Vagina (tissue), 2 donors: ENCODE measurements at places on chromosomes 1 and 21.
A peak's percentile ranks its signal among the peaks of the same experiment; 100 is the strongest.

- no peak overlapping the region for H3K27ac ChIP-seq
- peaks cover 19% of the 10 kb centered on the region for H3K4me1 ChIP-seq
- no peaks in the 10 kb centered on the region for H3K36me3 ChIP-seq
- peaks cover 21% of the 10 kb centered on the region for H3K27me3 ChIP-seq
- DNase-seq = no peak
- H3K4me3 ChIP-seq = no peak overlapping the region
Measured at GRCh38 chr1:90706437-90707362, 10.4 kb downstream of the BARHL2 start.

DNA sequence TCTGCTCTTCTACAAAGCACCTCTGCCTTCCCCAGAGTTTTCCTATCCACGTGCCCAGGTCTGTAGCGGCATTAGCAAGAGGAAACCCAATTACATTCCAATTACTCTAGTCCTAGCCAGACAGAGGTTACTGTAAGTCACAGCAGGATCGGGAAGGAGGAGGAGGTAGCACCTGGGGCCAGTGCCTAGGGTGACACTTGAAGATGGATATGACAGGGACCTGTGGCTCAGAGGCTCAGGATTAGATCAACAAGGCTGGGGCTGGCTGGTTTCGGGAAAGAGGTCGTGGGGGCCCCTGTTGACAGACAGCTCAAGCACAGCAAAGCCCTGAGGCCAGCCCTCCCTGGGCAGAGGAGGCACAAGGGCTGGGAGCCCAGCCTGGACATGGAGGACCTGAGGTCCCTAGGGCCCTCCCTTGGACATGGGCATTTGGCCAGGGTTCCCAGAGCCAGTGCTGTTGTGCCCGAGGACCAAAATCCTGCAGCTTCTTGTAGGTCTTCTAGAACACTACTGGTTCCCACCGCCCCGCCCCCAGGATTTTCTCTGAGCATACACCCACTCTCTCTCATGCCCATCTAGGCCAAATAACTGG lies 3.0 kb upstream of the HCRTR1 start:
- H3K27me3 ChIP-seq = no peaks in the 10 kb centered on the region
- H3K4me3 ChIP-seq = no peak overlapping the region
- DNase-seq = no peak
- no peaks in the 10 kb centered on the region for H3K36me3 ChIP-seq
- no peak overlapping the region for H3K27ac ChIP-seq
- H3K4me1 ChIP-seq = peaks cover 12% of the 10 kb centered on the region

DNA sequence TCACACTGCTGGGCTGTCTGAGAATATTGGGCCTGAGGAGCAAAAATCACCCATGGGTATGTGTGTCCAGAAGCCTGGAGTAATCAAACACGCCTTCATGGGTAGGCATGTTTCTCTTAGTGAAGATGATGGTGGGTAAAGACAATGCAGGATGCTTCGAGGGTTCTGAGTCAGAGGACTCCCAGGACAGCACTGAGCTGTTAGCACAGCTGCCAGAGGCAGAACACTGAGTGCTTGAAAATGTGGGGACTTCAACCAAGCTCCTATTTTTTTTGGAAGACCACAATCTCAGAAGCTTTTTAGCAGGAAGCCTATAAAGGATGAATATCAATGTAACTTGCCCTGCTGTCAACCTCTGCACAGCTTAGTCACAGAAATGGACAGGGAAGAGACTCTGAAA lies 7.9 kb upstream of the NT5C1A start:
- no peaks in the 10 kb centered on the region for H3K27me3 ChIP-seq
- no peak for DNase-seq
- no peak overlapping the region for H3K4me3 ChIP-seq

- no peaks in the 10 kb centered on the region for H3K27me3 ChIP-seq
- H3K36me3 ChIP-seq = no peaks in the 10 kb centered on the region
- no peak overlapping the region for H3K4me3 ChIP-seq
- DNase-seq = no peak
- no peaks in the 10 kb centered on the region for H3K4me1 ChIP-seq
Measured at GRCh38 chr1:212218065-212218464, 67.1 kb upstream of the PPP2R5A start.

GRCh38 chr1:188489336-188490112 lies 1660.8 kb downstream of the PLA2G4A start:
- DNase-seq = no peak
- no peaks in the 10 kb centered on the region for H3K36me3 ChIP-seq
- H3K4me3 ChIP-seq = no peak overlapping the region
- H3K27ac ChIP-seq = no peak overlapping the region
- no peaks in the 10 kb centered on the region for H3K27me3 ChIP-seq

DNA sequence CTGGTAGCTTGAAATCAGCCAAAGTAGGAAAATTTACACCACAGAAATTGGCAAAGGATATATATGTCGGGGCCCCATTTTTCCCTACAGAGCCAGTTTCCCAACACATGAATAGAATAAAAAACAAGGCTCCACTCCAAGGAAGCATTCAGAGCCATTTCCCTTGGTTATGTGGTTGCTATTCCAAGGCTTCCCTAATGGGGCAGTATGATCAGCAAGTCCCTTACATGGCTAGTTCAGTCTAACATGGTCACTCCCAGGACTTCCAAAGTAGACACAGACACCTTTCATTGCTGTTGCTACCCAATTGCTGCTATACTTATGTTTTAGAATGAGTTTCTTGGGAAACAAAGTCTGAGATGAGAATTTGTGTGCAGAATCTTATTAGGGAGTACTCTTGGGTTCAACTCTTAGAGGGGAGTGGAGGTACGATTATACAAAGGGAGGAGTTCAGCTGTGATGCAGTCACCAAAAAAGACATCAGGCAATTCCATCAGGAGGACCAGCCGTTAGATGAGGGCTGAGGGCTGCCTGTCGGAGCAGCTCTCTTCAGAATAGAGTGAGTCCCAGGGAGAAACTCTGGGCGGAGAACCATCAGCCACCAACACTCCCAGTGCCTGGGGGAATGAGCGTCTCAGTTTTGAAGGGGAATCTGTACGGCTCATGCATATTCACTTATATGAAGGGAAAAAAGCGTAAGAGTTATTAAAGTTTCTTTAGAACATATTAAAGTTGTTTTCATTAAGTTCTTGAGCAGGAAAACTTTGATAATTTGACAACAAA lies 92.9 kb downstream of the C21orf91 start:
- no peak overlapping the region for H3K27ac ChIP-seq
- no peak overlapping the region for H3K4me3 ChIP-seq
- H3K27me3 ChIP-seq = no peaks in the 10 kb centered on the region
- H3K4me1 ChIP-seq = no peaks in the 10 kb centered on the region
- H3K36me3 ChIP-seq = no peaks in the 10 kb centered on the region

DNA sequence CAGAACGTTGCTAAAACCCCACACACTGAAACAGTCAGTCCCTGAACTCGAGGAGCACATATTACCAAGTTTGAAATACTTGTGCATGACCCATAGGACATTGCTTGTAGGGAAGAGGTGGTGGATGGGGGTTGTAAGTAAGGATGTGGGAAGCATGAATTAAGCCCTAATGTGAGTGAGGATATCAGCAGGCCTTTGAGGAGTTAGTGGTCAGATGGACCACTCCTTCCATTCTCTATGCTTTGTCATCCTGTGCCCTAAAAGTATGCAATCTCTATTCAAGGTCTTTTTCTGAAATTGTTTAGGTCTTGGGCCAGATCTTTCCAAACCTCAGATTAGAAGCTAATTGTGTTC lies 70.9 kb upstream of the SAMSN1 start:
- H3K4me3 ChIP-seq = no peak overlapping the region
- DNase-seq = no peak
- no peaks in the 10 kb centered on the region for H3K27me3 ChIP-seq
- no peaks in the 10 kb centered on the region for H3K36me3 ChIP-seq
- H3K27ac ChIP-seq = no peak overlapping the region

GRCh38 chr1:51612447-51612961 lies 4.4 kb upstream of the OSBPL9 start:
- no peaks in the 10 kb centered on the region for H3K36me3 ChIP-seq
- no peak overlapping the region for H3K4me3 ChIP-seq
- H3K4me1 ChIP-seq = peaks cover 8% of the 10 kb centered on the region
- H3K27ac ChIP-seq = peak overlapping the region; percentile 9
- DNase-seq = no peak

GRCh38 chr1:27527223-27527889 lies 37.4 kb upstream of the WASF2 start:
- peak overlapping the region; percentile 43 for H3K4me3 ChIP-seq
- peak overlapping the region; percentile 99 for H3K27ac ChIP-seq
- no peaks in the 10 kb centered on the region for H3K27me3 ChIP-seq
- DNase-seq = no peak
- peaks cover 78% of the 10 kb centered on the region for H3K4me1 ChIP-seq

GRCh38 chr1:223711173-223711572 lies 1.2 kb upstream of the CAPN2 start:
- H3K4me1 ChIP-seq = peaks cover 70% of the 10 kb centered on the region
- H3K27me3 ChIP-seq = no peaks in the 10 kb centered on the region
- no peak for DNase-seq
- no peaks in the 10 kb centered on the region for H3K36me3 ChIP-seq

- no peaks in the 10 kb centered on the region for H3K27me3 ChIP-seq
- no peak for DNase-seq
- peaks cover 34% of the 10 kb centered on the region for H3K4me1 ChIP-seq
- H3K36me3 ChIP-seq = no peaks in the 10 kb centered on the region
Measured at GRCh38 chr21:45441431-45442255, 36.7 kb downstream of the COL18A1 start.

GRCh38 chr1:62727656-62728407 lies 39.6 kb upstream of the DOCK7 start:
- peaks cover 7% of the 10 kb centered on the region for H3K4me1 ChIP-seq
- no peak overlapping the region for H3K4me3 ChIP-seq
- H3K27ac ChIP-seq = no peak overlapping the region
- no peaks in the 10 kb centered on the region for H3K27me3 ChIP-seq
- DNase-seq = no peak

DNA sequence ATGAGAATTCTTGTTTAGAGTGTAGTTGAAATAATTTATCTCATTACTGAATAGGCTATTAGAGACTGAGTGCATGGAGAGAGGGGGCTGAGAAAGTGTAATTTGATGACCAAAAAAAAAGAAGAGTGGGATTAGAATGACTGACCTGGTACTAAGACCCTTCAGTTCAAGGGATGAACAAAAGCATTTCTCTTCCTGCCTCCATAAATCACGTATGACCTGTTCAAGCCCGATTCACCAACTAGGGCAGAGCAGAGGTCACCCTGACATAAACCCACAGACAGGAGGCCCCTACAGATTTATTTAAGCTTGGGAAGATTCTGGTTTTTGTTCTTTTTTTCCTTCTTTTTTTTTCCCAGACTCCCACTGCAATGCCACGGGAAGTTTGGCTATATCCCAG lies 123.7 kb upstream of the COP1 start:
- no peak overlapping the region for H3K4me3 ChIP-seq
- H3K27ac ChIP-seq = no peak overlapping the region
- H3K4me1 ChIP-seq = no peaks in the 10 kb centered on the region
- no peaks in the 10 kb centered on the region for H3K36me3 ChIP-seq

DNA sequence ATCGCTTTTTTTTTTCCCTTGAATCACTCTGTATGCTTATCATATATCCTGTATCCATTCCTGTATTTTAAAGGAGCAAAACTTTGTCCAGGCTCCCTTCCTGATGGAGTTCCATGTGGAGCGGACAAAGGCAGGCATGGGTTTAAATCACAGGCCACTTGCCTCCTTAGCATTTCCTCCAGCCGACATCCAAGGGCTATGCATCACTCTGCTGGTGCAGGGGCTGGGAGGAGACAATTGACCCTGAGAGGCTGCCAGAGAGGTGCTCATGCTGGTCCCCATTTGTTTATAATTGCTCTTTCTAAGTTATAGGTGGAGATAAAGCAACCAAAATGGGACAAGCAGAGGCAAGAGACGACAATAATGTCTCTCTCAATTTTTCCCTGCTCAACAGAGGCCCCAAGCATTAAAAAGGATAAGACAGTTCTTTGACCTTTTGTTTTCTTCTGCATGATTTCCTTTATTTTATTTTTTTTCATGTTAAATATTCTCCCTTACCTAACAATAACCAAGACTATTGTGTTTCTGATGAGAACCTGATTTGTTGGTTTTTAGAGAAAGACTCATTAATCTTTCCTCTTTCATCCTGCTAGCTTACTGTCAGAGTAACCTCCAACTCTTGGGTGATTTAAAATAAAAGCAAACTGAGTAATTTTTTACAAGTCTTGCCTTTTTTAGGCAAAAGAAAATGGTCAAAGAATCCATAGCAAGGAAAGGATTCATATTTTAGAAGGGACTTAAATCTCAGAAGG lies 353.7 kb downstream of the ADGRL2 start:
- no peaks in the 10 kb centered on the region for H3K4me1 ChIP-seq
- no peak for DNase-seq
- no peaks in the 10 kb centered on the region for H3K36me3 ChIP-seq
- H3K27ac ChIP-seq = no peak overlapping the region

- H3K27ac ChIP-seq = peak overlapping the region; percentile 90
- DNase-seq = no peak
- H3K4me1 ChIP-seq = peaks cover 80% of the 10 kb centered on the region
- H3K27me3 ChIP-seq = no peaks in the 10 kb centered on the region
- peak overlapping the region; percentile 88 for H3K4me3 ChIP-seq
Measured at GRCh38 chr21:44871576-44872269, 1.8 kb downstream of the PTTG1IP start.

DNA sequence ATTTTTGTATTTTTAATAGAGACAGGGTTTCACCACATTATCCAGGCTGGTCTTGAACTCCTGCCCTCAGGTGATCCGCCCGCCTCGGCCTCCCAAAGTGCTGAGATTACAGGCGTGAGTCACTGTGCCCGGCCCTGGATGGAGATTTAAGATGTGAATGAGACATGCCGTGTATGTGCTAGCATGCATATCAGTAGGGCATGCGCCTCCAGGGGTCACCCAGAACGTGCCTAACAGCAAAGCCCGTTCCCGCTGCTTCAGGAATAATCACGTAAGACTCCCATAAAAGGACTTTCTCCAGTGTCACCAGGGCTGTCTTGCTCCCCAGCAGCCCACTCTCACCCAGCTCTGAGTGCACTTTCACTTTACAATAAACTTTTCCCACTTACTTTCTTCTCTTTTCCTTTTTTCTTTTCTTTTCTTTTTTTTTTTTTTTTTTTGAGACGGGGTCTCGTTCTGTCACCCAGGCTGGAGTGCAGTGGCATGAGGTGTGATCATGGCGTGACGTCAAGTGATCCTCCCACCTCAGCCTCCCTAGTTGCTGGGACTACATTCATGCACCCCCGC lies 46.9 kb upstream of the DISP3 start:
- H3K27me3 ChIP-seq = no peaks in the 10 kb centered on the region
- no peak overlapping the region for H3K27ac ChIP-seq
- no peak overlapping the region for H3K4me3 ChIP-seq
- no peak for DNase-seq

- no peak for DNase-seq
- H3K27me3 ChIP-seq = no peaks in the 10 kb centered on the region
- H3K4me3 ChIP-seq = no peak overlapping the region
- no peaks in the 10 kb centered on the region for H3K36me3 ChIP-seq
- H3K27ac ChIP-seq = no peak overlapping the region
Measured at GRCh38 chr1:107076841-107077240, 20.4 kb downstream of the PRMT6 start.

- no peak overlapping the region for H3K27ac ChIP-seq
- no peak for DNase-seq
- H3K4me1 ChIP-seq = no peaks in the 10 kb centered on the region
- no peaks in the 10 kb centered on the region for H3K36me3 ChIP-seq
- no peak overlapping the region for H3K4me3 ChIP-seq
Measured at GRCh38 chr1:239718571-239718970, 332.2 kb downstream of the CHRM3 start.
